ENCODE measurements at places on chromosomes 5 and 9.

- no peak for DNase-seq
Observed at GRCh38 chr5:8317335-8317734, 448.4 kb downstream of the MTRR start.

DNA sequence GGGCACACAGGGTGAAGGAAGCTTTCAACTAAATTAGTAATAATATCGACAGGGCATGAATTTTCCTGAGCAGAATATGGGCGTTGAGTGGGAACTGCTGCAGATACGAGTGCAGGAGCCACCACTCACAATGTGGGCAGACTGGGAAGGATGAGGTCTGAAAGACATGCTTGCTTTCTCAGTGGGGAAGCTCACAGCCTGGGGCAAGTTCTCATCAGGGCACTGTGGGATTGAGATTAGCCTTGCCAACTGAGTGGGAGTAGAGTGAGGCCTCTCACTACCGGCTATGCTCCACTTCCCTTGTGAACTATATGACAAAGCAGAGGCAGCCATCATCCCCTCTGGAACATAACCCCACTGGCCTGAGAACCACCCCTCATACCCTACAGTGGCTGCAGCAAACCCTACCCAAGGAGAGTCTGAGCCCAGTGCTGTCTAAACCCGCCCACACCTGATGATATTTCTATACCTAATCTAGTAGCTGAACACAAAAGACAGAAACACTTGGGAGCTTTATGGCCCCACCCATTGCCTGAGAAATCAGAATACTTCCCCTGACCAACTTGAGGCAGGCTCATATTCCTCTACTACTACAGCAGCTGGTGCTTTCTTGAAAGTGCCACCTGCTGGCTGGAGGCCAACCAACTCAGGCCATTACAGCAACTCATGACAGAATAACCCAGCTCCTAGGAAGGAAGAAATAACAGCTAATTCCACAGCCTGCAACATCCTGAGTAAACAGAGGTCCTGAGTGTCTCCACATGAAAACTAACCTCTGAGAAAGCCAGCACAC lies 173.7 kb upstream of the SPEF2 start:
- DNase-seq = no peak

DNA sequence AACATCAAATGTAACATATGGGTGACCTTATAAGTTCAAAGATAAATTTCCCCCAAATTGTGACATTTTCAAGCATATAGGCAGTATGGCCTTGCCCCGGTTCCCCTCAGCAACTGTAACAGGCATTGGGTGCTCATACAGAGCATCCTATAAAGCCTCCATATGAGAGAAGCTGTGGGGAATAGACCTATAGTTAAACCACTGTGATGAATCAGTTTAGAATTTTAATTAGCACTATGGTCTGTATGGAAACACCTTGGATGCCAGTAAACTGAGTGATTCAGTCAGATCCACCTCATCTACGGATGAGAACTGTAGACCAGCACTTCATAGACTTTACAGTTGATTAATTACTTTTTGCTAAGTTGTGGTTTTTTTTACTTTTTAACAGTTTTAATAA lies 79.4 kb downstream of the ERCC6L2 start:
- DNase-seq = no peak

DNA sequence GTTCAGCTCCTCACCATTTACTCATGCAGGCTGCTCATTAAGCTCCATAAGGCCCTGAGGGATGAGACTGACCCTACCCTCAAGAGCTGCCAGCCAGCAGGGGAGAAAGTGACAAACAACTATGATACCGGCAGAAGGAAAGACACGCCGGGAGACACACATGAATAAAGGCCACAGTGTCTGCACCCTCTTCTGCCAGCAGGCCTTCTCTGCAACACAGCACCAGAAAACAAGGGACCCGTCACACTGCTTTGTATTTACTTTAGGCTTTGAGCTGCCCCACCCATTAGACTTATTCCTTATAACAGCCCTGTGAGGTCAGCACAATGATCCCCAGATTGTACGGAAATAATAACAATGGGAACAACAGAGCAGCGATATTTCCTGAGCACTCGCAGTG lies 7.2 kb downstream of the GABBR2 start:
- DNase-seq = no peak

DNA sequence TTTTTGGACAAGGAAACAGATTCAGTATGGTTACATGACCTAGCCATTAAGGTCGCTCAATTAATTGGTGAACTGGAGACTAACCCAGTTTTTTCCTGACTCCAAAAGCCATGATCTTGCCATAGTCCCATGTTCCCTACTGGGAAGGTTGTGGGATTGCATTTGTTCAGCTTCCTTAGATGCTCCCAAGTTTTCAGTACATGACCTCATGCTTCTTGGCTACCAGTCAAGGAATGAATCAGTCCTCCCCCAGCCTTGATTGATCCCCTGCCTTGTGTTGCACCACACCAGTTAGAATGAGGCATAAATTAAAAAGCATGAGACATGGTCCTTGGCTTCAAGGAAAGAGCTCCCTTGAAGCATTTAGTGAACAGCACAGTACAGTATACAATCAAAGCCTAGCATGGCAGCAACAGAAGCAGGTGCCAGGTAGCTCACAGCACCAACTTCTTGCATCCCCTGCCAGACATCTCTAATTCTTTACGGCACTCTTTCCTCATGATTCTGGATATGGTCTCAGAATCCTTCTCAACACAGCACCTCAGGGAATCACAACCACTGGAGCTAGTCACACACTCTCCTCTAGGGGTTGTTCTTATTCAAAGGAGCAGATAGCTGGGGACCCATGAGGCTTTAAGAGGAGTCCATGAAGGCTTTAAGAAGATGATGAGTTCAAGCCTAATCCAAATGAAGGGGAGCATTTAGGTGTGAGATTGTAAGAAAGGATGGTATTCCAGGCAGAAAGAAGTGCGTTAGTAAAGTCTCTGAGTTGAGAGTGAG lies 295.5 kb upstream of the CLINT1 start:
- no peak for DNase-seq

DNA sequence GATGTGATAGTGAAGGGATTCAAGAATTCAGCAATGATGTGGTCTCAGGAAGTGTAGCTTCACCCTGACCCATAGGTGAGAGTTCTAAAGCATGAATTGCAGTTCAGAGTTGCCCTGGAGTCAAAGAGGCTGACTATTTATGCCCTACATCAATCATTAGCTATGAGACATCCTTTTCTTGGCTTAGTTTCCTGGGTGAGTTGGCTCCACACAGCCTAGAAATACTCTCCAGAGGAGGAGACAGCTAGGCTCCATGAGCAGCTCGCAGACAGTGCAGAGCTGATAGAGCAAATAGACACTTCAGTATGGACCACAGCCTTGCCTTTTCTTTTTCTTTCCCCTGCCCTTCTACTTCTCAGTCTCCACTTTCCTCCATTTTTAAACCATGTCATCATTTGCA lies 1651.8 kb downstream of the MAT2B start:
- no peak for DNase-seq

DNA sequence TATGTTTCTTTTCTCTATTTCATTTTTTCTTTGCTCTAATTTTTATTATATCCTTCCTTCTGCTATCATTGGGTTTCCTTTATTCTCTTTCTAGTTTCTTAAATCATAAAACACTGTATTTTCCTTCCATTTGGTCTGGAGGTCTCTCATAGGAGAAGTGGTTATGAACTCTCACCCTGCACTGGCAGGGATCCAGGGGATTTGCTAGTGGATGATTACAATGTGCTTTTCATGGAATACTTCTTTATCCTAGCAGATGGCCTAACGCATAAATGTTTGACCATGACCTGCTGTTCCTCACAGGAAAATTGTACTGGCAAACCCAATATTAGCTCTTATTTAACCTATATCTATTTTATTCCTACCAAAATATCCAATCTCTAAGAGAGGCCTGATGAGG lies 31.5 kb upstream of the SGCD start:
- DNase-seq = no peak

DNA sequence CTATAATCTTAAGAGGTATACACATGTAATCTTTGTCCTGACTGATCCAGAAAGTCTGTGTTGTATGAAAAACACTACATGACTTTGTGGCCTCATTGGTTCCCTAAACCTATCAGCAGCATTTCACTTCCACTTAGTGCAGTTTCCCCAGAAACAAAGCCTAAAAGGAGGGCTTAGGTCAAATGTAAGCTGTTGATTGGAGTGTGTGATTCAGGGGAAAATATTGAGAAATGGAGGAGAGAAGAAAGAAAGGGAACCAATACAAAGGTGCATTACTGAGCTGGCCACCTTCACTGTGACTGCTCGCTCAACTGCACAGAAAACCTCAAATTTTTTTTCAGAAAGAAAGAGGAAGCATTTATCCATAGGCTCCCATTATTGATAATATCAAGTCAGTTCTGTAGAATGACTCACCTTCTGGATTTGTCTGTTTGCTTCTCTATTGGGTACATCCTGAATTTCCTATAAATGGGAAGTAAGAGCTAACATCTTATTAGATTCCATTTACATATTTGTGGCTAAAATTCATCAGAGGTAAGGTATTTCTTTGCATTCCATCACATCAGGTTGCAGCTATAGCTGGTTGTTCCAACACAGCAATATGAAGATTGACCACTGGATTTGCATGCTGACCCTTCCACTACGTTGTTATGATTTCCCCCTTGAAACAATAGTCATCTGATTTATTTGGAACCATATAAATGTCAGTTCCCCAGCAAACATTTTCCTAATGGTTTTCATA lies 10.3 kb upstream of the FST start:
- DNase-seq = no peak

- DNase-seq = no peak
Observed at GRCh38 chr9:137460363-137461315, 1.5 kb upstream of the NSMF start.

DNA sequence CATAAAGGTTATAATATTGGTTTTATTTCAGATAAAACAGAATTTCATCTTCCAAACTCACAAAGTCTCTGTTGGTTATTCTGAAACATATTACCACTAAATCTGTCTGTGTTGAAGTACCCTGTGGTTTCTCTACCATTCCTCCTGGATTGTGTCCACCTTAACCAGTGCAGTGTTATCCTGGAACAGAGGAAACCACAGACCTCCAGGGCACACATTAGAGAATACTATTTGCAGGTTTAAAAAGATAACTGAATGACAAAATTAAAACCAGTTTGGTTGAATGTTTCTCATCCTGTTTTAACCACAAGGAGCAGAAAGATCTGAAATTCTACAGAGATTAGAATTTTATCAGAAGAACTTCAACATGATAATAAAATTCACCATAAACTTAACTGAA lies 251.8 kb downstream of the CWC27 start:
- DNase-seq = no peak

DNA sequence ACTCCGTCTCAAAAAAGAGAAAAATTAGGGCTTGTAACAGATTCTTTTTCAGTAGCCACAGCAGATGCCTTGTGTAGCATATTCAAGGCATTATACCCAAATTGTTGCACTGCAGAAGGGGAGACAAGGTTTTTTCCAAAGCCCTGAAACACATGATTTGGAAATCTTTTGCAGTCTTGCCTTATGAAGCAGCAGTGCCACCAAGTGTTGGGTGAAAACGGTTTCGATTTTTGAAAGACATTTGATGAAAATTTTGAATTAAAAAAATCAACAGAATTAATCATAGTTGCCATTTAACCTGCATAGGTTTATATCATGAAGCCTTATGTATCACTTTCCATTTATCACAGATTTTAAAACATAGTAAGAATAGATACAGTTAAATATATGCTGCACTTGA lies 479.5 kb downstream of the TAF11L14 start:
- no peak for DNase-seq

DNA sequence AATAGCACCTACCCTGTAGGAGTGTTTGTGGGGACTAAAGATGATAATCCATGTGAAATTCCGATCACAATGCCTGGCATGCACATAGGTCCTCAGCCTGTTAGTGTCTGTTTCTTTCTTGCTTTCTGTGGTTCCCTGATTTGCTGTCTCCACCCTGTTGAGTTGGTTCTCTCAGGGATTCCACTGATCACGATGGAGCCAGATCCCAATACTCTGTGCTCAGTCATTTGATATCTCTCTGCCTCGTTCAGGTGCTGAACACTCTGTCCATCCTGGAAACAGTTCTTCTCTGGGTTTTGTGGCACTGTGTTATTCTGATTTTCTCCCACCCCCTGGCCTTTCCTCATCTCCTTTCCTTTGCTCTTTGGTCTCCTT lies 60.8 kb downstream of the ARHGAP26 start:
- DNase-seq = no peak

- DNase-seq = no peak
Observed at GRCh38 chr5:58629271-58630159, 46.6 kb downstream of the RAB3C start.

GRCh38 chr9:34685591-34685990 lies 5.5 kb downstream of the CCL19 start:
- no peak for DNase-seq

Data from H1 (cell line).